Right forelimb (tissue), 1 donor: ENCODE measurements at places on chromosomes 5 and 9.

DNA sequence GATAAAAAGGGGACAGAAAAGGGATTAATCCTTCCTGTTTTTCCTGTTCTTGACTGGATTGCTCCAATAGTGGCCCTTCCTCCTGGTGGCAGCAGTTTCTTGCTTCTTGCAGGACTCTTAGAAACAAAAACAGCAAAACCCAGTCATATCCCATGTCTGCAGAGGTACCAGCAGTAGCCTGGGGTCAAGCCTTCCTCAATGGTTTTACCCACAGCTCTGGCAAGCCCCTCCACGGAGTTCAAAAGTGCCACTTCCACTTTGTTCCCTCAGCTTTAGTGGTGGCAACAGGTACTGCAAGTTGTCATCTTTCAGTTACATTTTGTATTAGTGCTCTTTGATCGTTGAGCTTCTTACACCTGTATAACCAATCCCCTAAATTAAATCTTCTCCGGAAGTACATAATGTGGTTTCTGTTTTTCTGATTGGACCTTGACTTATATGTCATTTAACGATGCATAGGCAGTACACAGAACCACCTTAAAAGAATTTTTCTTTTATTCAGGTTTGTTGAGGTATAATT, 8.7 kb upstream of the RANBP6 start:
- no peak for DNase-seq

GRCh38 chr5:66881480-66882161, 285.4 kb downstream of the MAST4 start:
- no peak for DNase-seq

DNA sequence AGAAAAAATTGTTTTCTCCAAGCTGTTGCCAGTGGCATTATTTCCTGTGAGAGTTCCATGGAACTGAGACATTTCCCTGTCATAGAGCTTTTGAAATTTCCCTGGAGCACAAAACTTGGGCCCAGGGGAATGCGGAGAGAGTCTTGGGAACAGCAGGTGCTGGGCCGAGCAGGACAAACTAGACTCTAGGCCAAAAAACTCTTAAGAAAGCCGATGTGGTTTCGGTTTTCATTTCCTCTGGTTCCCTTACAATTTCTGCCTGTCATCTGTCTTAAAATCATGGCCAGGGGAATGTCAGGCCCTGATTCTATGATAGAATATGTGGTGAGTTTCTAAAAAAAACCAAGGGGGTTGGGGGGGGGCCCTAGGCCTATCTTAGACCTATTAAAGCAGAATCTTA, 4.6 kb downstream of the SLC35A4 start:
- no peak for DNase-seq

DNA sequence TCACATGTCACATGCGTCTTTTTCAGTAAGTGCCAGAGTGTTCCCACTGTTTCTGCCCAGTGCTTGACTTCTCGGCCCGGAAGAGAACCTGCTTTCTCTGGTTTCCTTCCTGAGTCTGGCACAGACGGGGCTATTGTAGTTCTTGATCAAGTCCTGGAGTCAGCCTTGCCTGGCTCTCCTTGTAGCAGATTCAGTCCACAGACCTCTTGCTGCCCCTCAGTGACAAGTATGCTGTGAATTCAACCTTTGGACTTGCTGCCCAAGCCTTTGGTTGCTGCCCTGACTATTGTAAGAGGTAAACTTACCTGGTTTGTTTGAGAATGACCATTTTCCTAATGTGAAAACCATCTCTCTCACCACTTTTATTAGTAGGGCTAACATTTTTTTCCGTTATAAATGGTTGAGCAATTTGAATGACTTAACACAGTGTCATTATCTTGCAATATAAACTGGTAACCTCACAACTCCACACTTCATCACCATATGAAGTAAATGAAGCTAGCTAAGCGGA, 24.7 kb downstream of the ZBTB34 start:
- DNase-seq, result no peak

GRCh38 chr5:122761115-122761514, 13.8 kb upstream of the SNX2 start:
- DNase-seq, result no peak

GRCh38 chr5:159441441-159441840, 111.2 kb upstream of the IL12B start:
- DNase-seq, result no peak

DNA sequence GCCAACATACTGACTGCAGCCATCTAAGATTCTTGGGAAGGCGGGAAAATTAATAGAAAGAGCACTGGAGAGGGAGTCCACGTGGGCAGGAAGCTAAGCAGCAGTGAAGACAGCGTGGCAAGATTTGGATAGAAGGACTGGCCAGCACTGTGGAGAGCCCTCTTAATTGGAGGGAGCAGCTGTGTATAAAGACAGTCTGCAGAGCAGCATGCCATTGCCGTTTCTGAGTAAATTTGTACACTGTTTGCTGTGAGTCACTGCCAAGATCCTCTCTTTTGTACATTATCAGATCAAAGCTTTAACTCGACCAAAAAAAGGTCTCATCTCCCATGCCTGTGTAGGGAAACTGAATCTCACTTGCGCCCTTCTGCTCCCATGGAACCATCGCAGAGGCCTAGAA, 45.3 kb downstream of the INSYN2B start:
- DNase-seq, result no peak

DNA sequence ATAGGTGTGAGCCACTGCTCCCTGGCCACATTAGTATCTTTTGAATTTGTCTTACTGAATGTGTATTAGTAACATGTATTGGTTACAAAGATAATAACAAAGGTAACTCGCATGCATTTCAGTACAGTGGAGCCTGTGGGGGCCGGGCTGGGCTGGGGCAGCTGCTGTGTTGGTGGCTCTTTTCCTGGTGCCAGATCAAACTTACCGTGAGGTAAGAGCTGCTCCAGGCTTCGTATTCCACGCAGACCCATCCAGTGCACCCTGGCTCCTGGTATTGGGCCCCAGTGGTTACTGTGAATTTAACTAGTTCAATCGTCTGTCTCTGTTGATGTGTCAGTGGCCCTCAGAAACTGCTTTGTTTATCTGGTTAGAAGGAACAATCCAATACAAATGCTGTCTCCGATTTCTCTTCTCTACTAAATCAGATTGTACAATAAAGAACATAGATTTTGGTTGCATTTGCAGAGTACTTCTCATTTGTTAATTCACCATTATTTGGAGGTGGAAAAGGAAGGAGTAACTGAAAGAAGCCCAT, 15.6 kb downstream of the PRRC2B start:
- no peak for DNase-seq

DNA sequence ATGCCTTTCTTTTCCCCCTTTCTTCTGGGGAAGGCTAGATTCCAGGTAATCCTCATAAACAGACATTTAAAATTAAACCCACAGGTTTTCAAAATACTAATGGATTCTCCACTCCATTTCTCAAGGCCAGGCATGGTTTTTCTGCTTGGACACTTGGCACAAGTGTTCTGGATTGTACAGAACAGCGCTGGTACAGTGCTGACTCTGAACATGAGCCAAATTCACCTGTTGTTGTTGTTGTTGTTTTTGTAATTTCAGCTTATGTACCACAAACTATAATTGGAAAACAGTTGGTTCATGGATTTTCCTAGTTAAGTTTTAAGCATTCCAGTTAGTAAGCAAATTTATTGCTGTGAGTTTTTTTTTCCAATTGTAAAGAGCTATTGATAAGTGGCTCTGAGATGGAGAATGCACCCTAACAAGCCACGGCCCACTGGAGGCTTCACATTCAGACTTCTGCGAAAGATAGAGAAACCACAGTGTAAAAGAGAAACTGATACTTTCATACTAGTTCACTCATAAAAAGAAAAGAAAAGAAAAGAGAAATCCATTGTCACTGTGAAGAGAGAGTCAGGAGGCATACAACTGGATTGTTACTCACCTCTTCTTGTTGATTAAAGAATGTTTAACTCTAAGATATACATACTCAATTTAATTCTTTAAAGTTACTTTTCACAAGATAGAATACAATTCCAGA, 16.2 kb upstream of the ITGA1 start:
- no peak for DNase-seq

DNA sequence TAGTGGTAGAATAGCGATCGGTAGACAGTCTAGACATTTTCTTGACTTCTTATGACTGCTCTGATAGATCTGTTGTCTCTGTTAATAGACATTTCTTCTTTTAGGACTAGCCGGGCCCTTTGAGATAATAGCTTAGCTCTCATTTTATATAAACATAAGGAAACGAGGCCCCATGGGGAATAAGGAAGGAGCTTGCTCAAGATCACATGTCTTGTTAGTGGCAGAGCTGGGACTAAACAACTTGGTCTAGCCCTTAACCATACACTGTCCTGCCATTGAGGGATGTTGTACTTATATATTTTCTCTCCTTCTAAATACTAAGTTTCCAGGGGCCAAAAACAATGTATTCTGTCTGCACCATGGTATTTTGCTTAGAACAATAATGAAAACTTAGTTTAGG, 140.0 kb downstream of the GCNT1 start:
- no peak for DNase-seq

DNA sequence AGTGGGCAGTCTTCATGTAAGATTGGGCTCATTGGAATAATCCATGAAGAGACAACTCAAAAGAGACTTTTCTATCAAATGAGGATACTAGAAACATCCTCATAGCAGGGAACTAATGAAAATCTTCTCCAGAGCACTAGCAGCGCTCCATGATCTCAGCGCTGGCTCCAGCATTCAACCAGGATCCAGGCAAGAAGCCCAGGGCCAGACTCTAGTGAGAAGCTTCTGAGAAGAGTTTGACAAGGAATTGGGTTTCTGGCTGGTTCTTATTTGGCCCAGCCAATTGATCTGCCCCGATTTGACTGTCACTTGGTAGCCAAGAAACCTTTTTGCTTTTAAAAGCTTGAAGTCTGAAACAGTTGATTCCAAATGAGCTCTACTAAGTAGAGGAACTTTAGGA, 60.1 kb downstream of the AOPEP start:
- no peak for DNase-seq

GRCh38 chr5:72949481-72949880, 6.4 kb upstream of the FCHO2 start:
- DNase-seq, result no peak

- peak; percentile 65 for DNase-seq
Measured at GRCh38 chr9:120366644-120367019, 213.3 kb downstream of the CDK5RAP2 start.

GRCh38 chr5:172193872-172194271, at the start of gene EFCAB9:
TSS of gene EFCAB9 (plus strand) at chr5:172194172. CDS start at chr5:172194173, 1 bp downstream.
- DNase-seq, result no peak

- DNase-seq, result no peak
Measured at GRCh38 chr5:45800331-45800730, 104.2 kb upstream of the HCN1 start.

- no peak for DNase-seq
Measured at GRCh38 chr5:42579320-42579719, 156.1 kb downstream of the GHR start.

GRCh38 chr5:59557572-59557971, 336.0 kb downstream of the PDE4D start:
- no peak for DNase-seq

DNA sequence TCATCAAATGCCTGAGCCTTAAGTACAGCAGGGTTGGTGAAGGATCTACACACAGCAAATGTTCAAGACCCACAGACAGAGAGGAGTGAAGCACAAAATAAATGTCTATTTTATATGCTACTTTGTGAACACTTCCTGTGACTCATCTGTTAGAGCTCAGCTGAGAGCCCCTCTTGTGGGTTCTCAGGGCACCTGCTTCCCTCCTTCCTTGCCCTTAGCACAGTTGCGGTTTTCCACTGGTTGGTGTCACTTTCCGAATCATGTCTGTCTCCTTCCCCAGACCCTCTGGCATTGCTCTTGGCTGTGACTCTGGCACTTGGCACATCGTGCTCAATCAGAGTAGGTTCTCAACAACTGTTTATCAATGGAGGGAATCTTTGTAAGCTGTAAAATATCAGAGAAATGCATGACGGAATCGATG, 128.5 kb upstream of the STC2 start:
- DNase-seq, result no peak

- DNase-seq, result peak; percentile 64
Measured at GRCh38 chr9:127451858-127452656, 747 bp downstream of the LRSAM1 start.

DNA sequence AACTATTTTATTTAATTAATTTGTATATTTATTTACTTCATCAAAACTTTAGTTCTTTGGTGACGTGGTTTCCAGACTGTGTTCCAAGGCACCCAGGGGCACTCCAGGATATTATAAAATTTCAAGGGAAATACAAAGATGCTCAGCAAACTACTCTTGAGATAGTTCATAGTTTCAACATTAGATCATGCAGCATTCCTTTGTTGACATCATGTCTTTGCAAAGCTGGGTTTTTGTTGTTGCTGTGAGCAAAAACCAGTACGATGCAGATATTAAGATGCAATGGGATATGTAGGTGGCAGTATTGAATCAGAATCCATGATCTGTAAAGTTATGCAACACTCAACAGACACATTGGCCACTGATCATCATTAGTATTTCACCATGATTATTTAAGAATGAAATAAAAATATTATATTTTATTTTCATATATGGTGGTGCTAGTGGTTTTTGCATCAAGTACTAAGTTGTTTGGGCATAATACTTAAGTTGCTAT, 219.7 kb downstream of the ADCY2 start:
- DNase-seq, result no peak

- peak; percentile 48 for DNase-seq
Measured at GRCh38 chr5:68187268-68188055, 28.1 kb upstream of the PIK3R1 start.

DNA sequence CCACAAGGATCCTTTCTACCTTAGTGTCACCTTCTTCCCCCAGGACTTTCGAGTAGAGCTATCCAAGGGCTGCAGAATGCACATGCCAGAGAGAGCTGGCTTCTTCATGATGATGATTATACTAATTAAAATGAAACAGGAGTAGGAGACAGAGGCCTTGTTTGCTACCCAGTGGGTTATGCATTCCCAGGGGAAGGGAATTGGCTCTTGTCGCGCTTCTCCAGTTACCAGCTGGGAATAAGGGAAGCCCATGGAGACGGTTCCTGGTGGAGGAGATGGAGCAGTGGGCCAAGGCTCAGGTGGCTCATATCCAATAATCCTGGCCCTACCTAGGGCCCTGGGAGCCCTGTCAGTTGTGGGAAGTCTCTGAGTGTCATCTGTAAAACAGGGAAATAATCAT, 65.1 kb downstream of the WWC1 start:
- DNase-seq, result no peak

- DNase-seq, result no peak
Measured at GRCh38 chr9:135659252-135659651, 3.9 kb upstream of the LCN9 start.

- no peak for DNase-seq
Measured at GRCh38 chr9:12056874-12057273, 636.3 kb upstream of the TYRP1 start.

- DNase-seq, result no peak
Measured at GRCh38 chr5:118723021-118723338, 265.4 kb downstream of the DTWD2 start.

DNA sequence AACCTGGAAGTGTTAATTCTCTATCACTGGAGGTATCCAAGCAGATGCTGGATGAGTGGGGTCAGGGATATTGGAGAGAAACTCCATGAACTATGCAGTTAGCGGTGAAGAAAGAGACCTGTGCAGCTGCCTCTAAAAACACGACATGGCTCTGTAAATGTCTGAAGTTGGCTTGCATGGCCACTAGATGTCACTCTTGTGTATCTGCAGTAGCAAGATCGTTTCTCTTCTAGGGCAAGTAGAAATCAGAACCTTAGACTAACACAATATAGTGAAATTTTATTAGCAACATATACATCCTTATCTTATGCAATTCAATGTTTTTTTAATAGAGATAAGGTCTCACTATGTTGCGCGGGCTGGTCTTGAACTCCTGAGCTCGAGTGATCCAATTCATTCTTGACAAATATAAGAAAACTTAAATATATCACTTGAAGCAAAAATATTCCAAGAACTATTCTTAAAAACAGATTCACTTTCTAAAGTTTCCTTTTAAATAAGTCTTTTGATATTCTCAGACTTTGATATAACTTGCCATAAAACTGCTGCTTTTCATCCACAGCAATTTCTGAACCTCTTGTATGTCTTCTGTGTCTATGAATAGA, 2.9 kb downstream of the OR2S2 start:
- no peak for DNase-seq
